ENCODE measurements at places on chromosomes 5 and 9. TPM values are rescaled to one million over a fixed set of nuclear protein-coding genes. Genes with fewer than 3 reads are reported as not detected.

GRCh38 chr9:16205455-16205854 is 652.6 kb downstream of the CCDC171 start:
- no peak for DNase-seq

DNA sequence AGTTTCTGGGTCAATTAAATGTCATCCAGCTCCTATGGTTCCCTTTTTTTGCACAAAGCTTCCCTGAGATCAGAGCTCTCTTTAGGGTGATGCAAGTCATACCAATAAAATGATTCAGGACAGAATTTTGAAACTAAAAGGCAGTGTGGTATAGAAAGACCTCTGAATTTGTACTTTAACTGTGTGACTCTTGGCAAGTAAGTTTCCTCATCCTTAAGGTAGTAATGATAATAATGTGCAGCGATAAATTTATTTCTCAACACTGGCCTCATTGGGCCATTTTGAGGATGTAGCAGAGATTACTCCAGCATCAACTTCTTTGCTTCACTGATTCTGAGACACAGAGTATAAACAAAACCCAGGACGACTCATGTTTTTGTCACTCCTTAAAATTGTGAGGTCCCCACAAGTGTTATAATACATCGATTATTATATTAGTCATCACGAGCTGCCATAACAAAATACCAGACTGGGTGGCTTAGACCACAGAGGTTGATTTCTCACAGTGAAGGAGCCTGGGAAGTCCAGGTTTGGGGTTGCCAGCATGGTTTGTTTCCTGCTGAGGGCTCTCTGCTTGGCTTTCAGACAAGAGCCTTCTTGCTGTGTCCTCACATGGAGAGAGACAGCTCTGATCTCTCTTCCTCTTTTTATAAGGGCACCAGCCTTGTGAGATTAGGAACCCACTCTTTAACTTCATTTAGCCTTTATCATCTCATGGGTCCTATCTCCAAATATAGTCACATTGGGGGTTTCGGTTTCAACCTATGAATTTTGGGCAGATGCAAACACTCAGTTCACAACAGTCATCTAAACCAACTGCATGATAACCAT is 293.0 kb downstream of the ZNF608 start:
- no peak for DNase-seq

GRCh38 chr9:34701769-34702736 is 7.9 kb downstream of the CCL21 start:
- peak; percentile 93 for DNase-seq

- DNase-seq: no peak
Measured at GRCh38 chr5:103706939-103707682, 144.5 kb upstream of the NUDT12 start.

- DNase-seq: no peak
Measured at GRCh38 chr5:21663082-21663481, 1190.1 kb downstream of the CDH12 start.

DNA sequence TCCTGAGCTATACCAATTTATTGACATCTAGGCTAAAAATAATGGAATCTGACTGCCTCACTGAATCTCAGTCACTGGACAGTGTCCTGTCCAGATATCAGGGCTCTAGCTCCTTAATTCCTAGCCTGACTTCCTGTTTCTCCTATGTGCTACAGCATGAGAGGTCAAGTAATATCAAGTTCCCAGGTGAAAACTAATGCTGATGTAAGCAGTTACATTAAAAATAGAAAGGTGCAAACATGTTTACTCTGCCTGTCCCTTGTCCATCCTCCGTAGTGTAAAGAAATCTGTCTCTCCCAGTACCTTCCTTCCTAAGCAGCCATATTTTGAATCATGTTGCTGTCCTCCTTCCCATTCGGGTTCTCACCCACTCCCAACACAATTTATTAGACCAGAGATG is 145.9 kb upstream of the GHR start:
- DNase-seq: no peak

DNA sequence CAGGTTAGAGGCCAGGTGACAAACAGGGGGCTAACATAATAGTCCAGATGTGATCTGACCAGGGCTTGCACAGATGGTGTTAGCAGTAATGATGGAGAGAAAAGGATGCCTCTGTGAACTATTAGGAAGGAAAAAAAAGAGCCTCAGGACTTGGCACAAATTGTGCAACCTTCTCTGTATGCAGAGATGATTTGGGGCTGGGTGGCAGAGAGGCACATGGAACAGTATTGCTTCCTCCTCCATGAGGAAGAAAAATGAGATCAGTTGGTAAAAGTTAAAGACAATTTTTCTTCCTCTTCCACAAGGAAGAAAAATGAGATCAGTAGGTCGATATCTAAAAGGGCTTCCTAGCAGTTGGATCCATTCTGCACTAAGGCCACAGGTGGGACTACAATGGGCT is 13.9 kb upstream of the ANXA6 start:
- no peak for DNase-seq

DNA sequence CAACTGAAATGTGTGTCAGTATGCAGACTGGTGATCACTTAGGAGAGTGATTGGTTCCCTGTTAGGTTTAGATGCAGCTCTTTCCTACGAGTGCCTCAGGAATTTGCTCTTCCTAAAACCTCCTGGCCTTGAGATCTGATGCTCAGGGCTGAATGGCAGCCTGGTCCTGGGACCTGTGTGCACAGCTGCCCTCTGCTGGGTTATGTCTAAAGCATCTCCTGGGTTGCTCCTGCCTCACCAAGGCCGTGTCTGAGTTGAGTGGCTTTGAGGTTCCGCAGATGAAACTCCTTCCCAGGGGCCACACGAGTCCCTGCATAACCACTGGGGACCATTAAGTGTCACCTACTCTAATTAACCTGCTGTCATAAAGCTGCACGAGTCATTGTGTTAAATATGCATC is 59.5 kb downstream of the MVB12B start:
- DNase-seq: no peak

- no peak for DNase-seq
Measured at GRCh38 chr9:135960411-135961276, 529 bp downstream of the UBAC1 start.

DNA sequence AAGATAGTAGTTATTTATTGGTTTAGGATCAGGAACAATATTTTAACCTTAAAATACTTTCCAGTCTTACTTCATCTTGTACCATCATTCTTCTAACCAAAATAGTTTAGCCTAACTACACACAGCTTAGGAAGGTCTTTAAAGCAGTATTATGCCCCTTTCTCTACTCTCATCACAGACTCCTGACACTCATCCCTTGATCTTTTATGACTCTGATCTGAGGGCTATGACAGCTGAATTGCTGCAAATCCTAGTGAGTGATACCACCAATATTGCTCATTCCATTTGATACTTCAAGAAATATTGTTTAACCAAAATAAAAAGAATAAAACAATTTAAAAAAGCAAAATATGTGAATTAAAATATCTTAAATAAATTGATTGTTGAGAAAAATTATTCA is 746.6 kb upstream of the ACO1 start:
- no peak for DNase-seq

GRCh38 chr5:169421677-169422076 is 120.7 kb upstream of the SLIT3 start:
- DNase-seq: no peak

DNA sequence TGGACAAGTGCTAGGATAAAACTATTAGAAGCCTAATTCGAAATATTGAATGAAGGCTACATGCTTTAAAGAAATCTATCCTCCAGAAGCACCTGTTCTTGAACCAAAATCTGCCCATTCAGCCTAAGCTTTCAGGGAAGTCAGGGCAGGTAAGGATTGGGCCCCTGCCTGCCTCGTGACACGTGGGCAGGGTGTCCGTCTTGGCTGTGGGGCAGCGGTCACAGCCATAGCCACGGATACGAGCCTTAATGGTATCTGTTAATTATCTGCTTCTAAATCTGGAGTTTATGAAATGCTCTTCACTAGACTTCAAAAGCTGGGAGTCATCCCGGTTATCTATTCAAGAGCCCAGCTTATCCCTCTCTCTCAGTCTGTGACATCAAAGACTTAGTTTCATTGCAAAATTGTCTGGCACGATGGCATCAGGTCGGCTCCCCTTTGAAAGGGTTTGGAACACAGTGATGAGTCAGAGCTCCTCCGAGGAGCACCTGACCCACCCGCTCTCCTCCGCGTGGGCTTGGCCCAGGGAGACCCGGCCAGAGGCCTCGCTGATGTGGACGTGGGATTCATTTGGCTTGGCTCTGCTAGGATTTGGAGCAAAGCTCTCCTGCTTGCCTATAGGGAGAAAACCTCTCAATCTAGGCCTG is 135.9 kb downstream of the MACROH2A1 start:
- DNase-seq: no peak

DNA sequence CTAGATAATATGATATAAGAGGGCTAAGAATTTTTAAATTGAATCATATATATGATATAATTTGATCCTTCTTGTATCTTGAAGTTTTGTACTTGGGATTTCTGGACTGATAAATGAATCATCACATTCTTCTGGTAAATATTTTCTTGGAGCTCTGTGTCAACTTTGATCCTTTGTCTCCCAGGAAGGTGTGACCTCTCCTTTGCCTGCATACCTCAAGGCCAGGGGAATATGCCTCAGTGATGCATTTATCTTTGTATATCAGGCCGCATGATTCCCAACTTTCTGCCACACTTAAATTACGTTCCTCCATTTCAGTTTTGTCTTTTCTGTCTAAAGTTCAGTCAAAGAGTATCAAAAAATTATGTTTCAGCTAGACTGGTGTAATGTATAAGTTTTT is 101.2 kb downstream of the NLN start:
- no peak for DNase-seq

DNA sequence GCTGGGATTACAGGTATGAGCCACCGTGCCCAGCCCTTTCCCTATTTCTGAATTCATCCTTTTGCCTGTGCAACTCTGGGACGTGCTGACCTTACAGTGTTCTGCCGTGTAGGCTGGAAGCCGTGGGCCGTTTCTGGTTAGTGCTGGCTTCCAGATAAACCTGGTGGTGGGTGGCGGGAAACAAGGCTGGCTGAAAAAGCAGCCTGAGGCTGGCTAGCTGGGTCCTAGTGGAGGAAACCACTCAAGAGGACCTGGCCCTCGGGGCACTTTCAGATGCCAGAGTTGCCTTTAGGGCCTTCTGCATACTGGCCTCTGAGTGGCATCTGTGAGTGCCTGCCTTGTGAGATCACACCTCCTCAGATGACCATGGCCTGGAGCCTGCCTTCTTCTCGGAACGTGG is 26.9 kb downstream of the GALNT12 start:
- DNase-seq: no peak

DNA sequence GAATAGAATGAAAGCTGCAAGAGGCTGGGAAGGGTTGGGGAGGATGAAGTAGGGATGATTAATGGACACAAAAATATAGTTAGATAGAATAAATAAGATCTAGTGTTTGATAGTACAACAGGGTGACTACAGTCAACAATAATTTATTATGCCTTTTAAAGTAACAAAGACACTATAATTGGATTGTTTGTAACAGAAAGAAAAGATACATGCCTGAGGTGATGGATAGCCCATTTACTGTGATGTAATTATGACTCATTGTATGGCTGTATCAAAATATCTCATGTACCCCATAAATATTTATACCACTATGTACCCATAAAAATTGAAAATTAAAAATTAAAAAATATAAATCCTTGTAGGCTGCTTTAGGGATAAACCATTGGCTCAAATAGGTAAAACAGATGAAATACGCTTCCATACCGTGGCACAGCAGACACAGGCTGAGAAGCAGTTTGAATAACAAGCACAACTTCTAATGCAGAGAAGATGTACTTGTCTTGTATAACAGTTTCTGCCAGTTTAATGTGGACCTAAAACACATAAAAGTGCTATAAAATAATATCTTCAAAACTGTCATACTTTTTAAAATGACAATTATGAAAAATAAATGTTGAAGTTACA is 34.9 kb downstream of the APBA1 start:
- DNase-seq: no peak

- no peak for DNase-seq
Measured at GRCh38 chr9:133374612-133375115, 1.2 kb downstream of the SURF4 start.

- DNase-seq: no peak
Measured at GRCh38 chr9:112569186-112569585, 82.6 kb downstream of the KIAA1958 start.

DNA sequence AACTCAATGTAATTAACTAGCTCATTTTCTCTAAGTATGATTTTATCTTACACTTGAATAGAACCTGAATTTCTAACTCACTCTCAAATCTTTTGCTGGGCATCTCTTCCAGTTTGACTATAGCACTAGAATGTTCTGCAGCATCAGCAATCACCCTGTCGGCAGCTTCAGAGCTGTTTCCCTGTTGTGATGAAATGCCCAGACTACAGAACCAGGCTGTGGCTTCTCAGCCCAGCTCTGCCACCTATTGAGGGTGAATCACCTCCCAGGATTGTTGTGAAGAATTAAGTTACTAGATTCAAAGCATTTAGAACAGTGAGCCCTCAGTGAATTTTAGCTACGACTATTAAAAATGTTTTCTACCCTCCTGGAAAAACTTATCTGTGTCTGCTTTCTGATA is 90.4 kb upstream of the ANKRD55 start:
- DNase-seq: no peak

DNA sequence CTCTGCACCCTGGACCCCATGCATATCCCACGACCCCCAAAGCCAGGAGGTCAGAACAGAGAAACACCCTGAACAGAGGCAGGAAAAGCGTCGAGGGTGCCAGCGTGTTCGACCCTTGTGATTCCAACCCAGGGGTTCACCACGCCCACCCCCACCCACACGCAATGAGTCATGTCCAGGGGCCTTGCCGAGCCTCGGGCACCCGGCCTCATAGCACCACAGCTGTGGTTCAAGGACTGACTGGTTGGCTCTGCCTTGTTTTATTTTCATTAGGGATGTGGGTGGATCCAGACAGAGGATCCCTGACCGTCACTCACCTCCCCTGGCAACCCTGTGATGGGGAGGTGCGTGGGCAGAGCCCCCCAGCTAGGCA is 9.5 kb upstream of the QSOX2 start:
- no peak for DNase-seq

DNA sequence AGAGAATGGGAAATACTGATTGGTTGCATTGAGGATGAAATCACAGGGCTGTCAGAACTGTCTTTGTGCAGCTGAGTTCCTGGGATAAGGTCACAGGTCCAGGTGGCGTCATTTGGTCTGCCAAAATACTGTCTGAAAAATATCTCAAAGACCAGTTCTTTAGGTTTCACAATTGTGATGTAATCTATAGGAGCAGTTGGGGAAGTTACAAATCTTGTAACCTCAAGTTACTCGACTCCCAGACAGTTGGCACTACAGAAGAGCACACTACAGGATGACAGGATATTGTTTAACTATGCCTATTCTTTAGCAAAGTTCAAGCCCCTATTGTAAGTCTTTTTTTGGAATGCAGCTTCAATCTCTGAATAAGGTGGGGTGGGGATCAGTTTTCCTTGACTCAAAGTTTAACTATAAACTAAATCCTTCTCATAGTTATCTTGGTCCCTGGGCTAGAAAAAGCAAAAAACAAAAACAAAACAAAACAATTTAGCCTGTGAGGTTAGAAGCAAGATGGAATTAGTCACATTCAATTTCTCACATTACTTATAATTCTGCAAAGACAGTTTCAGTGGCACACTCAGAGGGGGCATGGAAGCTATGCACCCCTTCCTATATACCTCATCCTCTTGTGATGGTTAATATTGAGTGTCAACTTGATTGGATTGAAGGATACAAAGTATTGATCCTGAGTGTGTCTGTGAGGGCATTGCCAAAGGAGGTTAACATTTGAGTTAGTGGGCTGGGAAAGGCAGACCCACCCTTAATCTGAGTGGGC is 276.0 kb downstream of the AUH start:
- no peak for DNase-seq

GRCh38 chr9:81559709-81560108 is 129.6 kb downstream of the TLE1 start:
- DNase-seq: no peak

SCGB3A2 gene
- 1.2 TPM for total RNA-seq

PAX5 gene
- total RNA-seq: 24.3 TPM

SPINK1 gene
- total RNA-seq: not detected

MYMK gene
- not detected for total RNA-seq

ARHGEF37 gene
- total RNA-seq: 1.0 TPM

F2RL1 gene
- total RNA-seq: 0.42 TPM

TAF11L5 gene
- total RNA-seq: 0.83 TPM

BRINP1 gene
- 14.0 TPM for total RNA-seq

All from glutamatergic neuron (in vitro differentiated cells).